ENCODE measurements at places on chromosomes 4 and X.

GRCh38 chrX:100591256-100592051 is 6.7 kb downstream of the TNMD start:
- no peak for DNase-seq

GRCh38 chr4:3463556-3464348 is 646 bp downstream of the DOK7 start:
- no peak for DNase-seq

DNA sequence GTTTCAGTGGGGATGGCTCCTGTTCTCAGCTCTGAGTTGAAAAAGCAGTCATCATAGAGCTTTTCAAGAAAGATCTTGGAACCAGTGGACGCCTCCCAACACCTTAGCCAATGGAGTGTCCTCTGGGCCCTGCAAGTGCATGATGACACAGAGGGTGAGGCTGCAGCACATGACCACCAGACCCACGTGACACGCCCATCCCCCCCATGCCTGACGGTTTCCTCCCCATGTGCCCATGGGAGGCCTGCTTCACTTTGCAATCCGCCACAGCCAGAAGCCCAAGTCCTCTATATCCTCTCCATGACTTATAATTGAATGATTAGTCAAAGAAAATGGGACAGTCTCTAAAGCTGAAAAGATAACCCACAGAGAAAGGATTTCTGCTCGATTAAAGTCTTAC is 187.0 kb downstream of the AFAP1 start:
- DNase-seq = peak; percentile 39

- DNase-seq = no peak
These were observed 18.7 kb upstream of the SEC24B start for GRCh38 chr4:109414938-109415337.

DNA sequence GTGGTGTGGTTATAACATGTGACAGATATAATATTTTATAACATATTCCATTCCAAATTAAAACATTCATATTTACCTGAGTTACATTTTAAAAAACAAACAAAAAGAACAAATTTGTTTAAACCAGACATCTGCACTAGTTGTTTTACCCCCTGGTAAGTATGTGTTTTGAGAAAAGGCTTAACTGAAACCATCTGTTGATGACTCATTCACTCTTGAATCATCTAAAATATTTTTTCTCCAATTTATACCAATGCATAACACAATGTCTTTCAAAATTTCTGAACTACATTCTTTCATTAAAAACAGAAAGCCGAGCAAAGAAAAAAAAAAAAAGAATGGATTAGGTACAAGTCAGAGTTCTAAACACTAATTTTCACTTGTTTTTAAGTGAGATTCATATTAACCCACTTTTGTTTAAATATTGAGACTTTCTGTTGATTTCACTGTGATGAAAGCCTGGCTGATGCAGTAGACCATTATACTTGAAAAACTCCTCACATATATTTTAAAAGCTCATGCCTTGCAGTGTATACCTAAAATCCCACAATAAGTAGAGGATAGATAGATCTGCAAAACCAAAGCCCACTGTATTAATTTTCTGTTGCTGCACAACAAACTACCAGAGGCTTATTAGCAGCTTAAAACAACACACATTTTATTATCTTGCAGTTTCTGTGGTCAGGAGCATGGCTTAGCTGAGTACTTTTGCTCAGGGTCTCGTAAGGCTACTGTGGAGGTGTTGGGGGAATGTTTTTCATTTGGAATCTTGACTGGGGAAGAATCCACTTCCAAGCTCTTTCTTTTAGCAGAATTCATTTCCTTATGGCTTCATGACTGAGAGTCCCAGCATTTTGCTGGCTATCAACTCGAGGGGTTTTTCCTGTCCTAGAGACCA is 221.5 kb downstream of the PCDH18 start:
- peak; percentile 17 for DNase-seq

DNA sequence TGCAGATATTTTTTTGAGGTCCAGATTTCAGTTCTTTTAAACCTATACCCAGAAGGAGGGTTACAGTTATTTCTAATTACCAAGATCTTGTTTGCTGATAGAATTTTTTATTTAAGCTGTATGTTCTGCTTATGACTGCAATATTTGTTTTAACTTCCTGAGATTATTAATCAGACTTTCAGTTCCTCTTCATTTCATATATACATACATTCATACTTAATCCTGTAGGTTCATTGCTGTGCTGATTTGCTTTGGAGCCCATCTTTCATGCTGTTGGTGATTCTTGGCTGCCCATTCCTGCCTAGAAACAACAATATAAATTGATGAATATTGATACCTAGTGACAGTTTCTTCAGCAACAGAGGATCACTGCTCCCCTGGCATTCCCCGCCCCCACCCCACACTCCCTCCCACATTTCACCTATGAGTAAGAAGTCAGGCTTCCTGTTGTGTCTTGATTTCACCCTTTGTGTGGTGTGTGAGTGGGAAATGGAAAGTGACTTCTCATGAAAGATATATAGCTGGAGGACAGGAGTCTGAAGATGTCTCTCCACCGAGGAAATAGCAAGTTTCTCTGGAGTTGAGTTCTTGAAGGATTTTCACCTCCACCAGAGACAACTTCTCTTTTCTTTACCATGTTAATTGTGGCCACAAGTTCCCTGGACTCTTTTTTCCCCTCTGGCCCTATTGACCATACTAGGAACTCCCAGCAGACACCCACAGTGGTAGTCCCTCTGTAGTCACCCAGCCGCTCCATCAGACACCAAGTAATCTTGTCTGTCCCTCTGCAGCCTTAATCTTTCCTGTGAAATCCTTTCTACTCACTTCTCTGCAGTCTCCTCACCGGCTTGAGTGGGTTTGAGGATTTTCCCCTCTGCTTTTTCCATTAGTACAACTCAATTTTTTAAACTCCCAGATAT is 118.4 kb downstream of the ASB9 start:
- peak; percentile 31 for DNase-seq

DNA sequence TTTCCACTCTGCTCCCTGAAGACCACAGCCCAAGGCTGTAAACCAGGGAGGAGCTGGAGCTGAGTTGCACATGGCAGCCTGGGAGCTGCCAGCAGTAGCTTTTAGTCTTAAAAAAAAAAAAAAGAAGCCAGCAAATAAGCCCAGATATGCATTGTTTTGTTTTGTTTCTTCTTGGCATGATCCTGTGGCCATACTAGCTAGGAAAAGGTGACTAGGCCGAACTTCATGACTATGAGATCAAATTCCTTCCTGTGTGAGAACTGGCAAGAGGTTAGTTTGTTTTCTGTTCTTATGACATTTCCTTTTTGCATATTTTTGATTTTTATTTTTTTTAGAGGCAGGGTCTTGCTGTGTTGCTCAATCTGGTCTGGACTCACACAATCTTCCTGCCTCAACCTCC is 323.3 kb downstream of the DCTD start:
- DNase-seq = no peak

- DNase-seq = no peak
These were observed 90.2 kb downstream of the ARHGAP10 start for GRCh38 chr4:147822128-147822527.

DNA sequence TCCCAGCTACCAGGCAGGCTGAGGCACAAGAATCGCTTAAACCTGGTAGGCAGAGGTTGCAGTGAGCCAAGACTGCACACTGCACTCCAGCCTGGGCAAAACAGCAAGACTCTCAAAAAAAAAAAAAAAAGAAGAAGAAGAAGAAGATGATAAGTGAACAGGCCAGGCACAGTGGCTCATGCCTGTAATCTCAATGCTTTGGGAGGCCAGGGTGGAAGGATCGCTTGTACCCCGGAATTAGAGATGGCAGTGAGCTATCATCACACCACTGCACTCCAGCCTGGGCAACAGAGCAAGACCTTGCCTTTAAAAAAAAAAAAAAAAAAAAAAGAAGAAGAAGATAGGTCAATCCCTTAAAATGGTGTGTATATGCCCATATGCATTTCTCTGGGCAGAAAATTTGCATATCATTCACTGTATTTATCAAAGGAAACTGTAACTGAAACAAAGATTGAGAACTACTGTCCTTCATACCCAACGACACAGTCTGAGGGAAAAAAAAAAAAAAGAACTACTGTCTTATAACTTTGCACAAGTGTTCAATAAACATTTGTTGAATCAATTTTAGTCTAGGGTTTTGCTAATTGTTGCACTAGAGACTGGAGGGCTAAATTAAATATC is 2.3 kb downstream of the RFC1 start:
- no peak for DNase-seq

GRCh38 chr4:119038116-119038841 is 97.4 kb upstream of the MYOZ2 start:
- no peak for DNase-seq

GRCh38 chr4:134720030-134720429 is 518.4 kb upstream of the PABPC4L start:
- no peak for DNase-seq

DNA sequence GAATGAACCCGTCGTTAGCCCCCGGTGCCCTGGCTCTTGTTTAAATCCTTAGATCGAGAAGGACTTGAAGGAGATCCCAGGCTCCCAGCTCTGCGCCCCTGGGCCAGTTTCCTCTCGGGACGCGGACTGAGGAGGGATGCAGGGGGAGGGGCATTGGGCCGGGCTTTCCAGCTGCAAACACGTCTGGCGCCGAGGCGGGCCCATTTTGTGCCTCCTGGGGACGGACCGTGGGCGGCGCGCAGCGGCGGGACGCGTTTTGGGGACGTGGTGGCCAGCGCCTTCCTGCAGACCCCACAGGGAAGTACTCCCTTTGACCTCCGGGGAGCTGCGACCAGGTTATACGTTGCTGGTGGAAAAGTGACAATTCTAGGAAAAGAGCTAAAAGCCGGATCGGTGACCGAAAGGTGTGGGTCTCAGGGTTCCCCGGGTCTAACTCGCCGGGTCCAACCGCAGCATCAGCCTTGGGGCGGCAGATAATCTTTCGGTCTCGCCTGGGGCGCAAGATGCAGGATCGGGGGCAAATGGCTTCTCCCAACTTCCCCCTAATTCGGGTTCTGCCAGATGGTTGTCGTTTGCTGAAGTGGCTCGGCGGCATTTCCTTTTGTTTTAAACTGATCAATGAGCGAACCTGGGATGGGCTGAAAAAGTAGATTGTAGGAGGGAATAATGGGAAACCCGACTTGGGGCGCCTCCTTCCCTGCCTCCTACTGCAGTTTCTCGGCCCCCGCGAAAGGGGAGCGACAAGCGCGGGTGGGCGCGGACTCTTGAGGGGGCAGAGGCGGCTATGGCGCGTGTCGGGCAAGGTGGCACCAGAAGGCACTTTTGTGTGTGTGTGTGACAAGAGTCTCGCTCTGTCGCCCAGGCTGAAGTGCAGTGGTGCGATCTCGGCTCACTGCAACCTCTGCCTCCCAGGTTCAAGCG is 2.9 kb downstream of the PDGFRA start:
- peak; percentile 36 for DNase-seq

GRCh38 chrX:130224810-130225209 is 43.9 kb downstream of the ZNF280C start:
- DNase-seq = no peak

GRCh38 chr4:108135549-108136209 is 33.1 kb downstream of the LEF1 start:
- DNase-seq = no peak

DNA sequence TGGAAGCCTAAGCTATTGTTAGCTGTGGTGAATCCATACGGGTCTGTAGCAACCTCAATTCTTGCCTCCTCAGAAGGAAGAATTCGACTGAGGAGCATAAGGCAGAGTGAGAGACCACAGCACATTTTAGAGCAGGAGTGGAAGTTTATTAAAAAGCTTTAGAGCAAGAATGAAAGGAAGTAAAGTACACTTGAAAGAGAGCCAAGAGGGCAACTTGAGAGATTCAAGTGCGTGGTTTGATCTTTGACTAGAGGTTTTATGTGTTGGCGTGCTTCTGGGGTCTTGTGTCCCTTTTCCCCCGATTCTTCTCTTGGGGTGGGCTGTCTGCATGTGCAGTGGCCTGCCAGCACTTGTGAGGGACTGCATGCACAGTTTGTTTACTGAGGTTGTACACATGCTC is 880.6 kb upstream of the INTU start:
- DNase-seq = no peak

DNA sequence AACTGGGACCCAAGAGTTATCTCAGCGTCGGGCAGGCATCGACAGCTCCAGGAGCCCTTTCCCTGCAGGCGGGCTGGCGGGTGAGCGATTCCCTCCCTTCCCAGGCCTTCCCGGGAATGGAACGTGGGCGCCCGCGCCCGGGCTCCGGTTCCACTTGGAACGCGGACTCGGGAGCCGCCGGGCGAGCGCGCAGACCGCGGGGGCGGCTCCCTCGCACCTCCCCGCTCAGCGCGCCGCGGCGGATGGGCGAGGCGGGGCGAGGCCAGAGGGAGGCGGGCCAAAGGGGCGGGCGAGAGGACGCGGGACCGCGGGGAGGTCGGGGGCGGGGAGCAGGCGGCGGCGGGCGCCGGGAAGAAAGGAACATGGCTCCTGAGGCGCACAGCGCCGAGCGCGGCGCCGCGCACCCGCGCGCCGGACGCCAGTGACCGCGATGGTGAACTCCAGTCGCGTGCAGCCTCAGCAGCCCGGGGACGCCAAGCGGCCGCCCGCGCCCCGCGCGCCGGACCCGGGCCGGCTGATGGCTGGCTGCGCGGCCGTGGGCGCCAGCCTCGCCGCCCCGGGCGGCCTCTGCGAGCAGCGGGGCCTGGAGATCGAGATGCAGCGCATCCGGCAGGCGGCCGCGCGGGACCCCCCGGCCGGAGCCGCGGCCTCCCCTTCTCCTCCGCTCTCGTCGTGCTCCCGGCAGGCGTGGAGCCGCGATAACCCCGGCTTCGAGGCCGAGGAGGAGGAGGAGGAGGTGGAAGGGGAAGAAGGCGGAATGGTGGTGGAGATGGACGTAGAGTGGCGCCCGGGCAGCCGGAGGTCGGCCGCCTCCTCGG is at the start of gene PKD2:
TSS of gene PKD2 (plus strand) at position 332 of the 818 bp plus-strand sequence. CDS start at position 431, 99 bp downstream.
- peak; percentile 74 for DNase-seq

GRCh38 chr4:60259781-60260180 is 940.3 kb upstream of the ADGRL3 start:
- DNase-seq = no peak

DNA sequence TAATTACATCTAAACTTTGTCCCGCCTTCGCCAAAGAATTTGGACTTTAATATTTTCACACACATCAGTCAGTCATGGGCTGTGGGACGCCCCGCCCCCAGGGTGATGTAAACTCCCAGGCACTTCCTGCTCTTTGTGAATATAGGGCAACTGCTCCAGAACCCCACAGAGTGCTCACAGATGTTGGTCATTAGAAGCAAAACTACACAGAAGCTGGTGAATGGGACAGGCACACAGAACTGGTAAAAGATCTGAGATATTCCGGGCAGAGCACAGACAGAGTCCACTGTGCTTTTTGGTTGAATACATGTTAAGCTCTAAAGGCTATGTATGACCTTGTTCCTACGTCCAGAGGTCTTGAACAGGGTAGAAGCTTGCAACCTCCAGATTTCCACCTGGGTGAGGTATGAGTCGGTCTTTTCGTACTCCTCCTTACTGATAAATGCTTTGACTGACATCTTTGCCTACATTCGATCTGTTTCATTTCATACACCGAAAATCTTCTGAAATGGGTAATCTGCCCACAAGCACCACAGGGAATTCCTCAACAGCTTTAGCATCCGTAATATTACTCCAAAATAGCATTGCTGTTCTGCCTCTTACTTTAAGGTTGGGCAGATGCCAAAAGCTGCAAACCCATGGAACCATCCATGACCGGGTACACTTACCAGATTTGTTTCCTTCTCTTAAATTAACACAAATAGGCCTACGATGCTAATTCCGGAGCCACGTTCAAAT is 144.6 kb downstream of the AMELX start:
- DNase-seq = peak; percentile 77
